Stimulated activated CD4-positive, alpha-beta T cell treated with anti-CD3 and anti-CD28 coated beads, Interleukin-15, amount 100 ng/mL, for 1 hour (primary cell): ENCODE measurements at places on chromosomes 4 and X.

DNA sequence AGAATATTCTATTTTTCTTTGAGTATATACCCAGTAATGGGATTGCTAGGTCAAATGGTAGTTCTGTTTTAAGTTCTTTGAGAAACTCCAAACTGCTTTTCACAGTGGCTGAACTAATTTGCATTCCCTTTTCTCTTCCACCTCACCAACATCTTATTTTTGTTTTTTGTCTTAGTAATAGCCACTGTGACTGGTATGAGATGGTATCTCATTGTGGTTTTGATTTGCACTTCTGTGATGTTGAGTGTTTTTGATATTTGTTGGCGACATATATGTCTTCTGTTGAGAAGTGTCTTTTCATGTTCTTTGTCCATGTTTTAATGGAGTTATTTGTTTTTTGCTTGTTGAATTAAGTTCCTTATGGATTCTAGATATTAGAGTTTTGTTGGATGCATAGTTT, 24.4 kb downstream of the AIMP1 start:
- DNase-seq, result no peak

GRCh38 chr4:46389301-46389775, 590 bp downstream of the GABRA2 start:
- DNase-seq, result no peak

DNA sequence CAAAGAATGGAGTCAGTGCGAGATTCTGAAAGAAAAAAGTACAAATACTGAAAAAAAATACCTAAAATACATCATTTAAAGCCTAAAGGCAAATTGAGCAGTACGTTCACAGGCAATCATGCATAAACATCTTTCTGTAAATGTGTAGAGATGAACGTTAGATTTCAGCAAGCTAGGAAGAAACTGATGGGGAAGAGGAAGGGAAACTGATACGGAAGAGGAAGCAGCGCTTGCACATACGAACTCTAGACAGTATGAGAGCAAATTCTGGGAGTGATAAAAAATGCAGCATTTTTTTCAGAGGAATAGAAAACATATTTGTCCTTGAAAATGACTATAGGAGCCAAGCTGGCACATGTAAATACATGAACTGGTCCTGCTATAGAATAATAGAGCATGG, 9.4 kb downstream of the ANKRD50 start:
- DNase-seq, result no peak

DNA sequence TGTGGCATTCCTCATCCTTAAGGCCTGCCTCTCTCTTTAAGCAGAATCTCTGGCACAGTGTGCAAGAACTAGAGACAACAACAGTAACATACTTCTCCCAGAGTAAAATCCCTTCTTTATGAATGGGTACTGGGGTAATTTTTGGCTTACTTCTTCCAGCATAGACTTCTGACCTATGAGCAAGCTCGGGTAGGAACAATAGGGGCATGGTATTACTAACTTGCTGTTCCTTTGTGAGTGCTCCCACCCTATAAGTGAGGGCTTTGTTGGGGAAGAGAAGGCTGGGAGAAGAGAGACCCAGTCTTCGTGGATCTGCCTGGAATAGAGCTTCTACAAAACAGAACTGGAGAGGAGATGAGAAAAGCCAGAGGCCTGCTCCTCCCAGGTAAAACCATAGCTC, 30.2 kb downstream of the CLDN2 start:
- DNase-seq, result no peak

- no peak for DNase-seq
Measured at GRCh38 chr4:41196633-41197332, 17.6 kb downstream of the APBB2 start.

- DNase-seq, result no peak
Measured at GRCh38 chr4:74615411-74615810, 170.5 kb downstream of the AREG start.

DNA sequence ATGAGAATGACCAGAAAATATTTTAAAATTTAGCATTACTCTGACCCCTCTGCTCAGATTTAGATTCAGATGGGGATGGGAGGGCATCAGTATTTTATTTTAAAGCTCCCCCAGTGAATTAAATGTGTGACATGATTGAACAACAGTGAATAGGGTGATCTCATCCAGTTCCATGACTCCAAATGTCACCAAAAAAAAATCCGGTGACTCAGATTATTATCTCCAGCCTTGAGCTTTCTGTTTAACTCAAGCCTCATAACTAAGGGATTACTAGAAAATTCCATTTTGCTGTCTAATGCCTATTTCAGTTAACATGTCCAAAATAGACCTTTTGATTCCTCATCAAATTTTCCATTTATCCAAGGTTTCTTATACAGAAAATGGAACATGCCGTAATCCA, 121.8 kb upstream of the TMEM47 start:
- DNase-seq, result no peak
